Left ventricle myocardium inferior (tissue), 1 donor: ENCODE measurements at places on chromosomes 5 and 9. TPM values are rescaled to one million over a fixed set of nuclear protein-coding genes. Genes with fewer than 3 reads are reported as not detected.

GHR gene
- 12.9 TPM for total RNA-seq

RANBP17 gene
- 6.5 TPM for total RNA-seq

GRM6 gene
- not detected for total RNA-seq

BAAT gene
- total RNA-seq = not detected
